Dermis blood vessel endothelial cell (primary cell): ENCODE measurements at places on chromosomes 5 and 9. TPM values are rescaled to one million over a fixed set of nuclear protein-coding genes. Genes with fewer than 3 reads are reported as not detected.
A peak's percentile ranks its signal among the peaks of the same experiment; 100 is the strongest.

The ANXA2R gene
- 7.7 and 7.8 TPM in 2 replicates for total RNA-seq

- DNase-seq = no peak
Measured at GRCh38 chr9:99137225-99137624, 32.3 kb downstream of the TGFBR1 start.

DNA sequence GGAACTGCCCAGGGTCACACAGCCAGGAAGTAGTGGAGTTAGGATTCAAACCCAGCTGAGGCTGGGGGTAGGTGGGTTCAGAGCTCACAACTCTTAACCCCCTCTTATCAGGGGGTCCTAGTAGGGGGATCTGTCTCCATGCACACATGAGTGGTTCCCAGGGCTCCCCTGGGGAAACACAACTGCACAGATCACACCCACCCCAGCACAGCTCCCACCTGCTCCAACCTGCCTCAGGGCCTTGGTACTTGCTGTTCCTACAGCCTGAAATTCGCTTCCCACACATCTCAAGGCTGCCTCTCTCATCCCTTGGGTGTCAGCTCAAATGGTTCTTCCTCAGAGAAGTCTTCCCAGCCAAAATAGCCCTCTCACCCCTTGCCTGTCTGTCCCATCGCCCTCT, 4.8 kb downstream of the SNCB start:
- no peak for DNase-seq

GRCh38 chr5:43603344-43604217, 601 bp downstream of the NNT start:
- DNase-seq = peak; percentile 71
